Activated CD4-positive, alpha-beta T cell treated with anti-CD3 and anti-CD28 coated beads, Interleukin-2, amount 10 ng/mL, durations not matched to agents 7 days and 5 days (primary cell): ENCODE measurements at places on chromosomes 1 and 21.
A peak's percentile ranks its signal among the peaks of the same experiment; 100 is the strongest.

DNA sequence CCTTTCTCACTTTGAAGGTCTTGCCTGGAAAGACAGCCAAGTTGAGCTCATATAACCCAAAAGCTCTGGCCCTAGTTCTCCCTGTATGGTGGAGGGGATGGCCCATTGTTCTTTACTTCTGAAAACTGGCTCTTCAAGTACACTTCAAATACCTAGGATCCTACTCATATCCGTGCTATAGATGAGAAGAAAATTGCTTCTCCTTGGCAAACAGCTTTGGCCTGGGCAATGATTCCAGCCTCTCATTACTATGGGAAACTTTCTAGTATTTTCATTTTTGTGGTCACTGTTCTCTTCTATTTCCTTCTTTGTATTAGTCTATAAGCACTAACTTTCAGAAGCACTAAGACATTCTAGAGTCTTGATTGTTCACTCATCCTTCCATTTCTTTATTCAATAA lies 53.7 kb downstream of the ZNF697 start:
- no peak for DNase-seq

DNA sequence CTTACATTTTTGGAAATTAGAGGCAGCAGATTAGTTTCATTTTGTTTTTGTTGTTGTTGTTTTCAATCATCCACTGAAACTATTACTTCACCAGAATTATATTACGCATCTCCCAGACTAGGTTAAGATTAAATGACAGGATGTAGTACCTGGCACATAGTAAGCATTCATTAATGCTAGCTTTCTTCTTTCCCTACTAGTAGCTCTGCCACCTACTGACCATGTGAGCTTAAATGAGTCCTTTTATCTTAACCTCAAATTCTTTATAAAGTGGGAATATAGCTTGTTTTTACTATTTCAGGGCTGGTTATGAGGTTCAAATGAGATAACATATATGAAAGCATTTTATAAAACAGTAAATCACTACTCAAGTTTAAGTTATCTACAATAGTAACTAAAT lies 10.2 kb upstream of the ASPM start:
- no peak for DNase-seq

DNA sequence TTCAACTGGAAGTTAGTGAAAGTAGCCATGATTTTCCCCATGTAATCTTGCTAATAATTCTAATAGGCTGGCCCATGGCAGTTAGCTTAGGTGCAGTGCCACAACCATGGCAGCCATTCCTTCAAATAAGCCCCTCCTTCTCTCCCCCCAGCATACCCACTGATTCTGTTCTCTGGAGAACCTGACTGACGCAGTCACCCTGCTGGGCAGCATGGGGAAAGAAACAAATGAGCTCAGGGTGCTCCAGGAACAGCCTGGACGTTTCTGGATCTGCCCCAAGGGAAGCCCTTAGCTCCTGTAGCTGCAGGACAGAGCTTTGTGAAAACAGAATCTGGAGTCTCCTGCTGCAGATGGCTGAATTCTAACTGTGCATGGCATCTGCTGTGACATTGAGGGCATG lies 22.5 kb downstream of the SNAP47 start:
- no peak for DNase-seq

DNA sequence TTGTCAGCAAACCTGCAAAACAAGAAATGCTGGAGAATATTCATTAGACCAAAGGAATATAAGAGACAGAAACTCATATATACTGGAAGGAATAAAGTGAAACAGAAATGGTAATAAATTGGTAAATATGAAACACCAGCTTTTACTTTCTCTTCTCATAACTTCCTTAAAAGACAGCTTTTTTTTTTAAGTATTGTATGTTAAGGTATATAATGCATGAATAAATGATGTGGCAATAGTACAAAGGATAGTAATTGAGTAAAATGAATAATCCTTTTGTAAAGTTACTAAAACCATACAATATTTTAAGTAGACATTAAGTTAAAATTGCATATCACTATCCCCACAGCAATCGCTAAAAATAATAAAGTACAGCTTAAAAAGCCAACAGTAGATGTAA lies 64.8 kb downstream of the TRIM33 start:
- DNase-seq: no peak

GRCh38 chr21:36688324-36688723 lies 10.6 kb upstream of the SIM2 start:
- DNase-seq: no peak

DNA sequence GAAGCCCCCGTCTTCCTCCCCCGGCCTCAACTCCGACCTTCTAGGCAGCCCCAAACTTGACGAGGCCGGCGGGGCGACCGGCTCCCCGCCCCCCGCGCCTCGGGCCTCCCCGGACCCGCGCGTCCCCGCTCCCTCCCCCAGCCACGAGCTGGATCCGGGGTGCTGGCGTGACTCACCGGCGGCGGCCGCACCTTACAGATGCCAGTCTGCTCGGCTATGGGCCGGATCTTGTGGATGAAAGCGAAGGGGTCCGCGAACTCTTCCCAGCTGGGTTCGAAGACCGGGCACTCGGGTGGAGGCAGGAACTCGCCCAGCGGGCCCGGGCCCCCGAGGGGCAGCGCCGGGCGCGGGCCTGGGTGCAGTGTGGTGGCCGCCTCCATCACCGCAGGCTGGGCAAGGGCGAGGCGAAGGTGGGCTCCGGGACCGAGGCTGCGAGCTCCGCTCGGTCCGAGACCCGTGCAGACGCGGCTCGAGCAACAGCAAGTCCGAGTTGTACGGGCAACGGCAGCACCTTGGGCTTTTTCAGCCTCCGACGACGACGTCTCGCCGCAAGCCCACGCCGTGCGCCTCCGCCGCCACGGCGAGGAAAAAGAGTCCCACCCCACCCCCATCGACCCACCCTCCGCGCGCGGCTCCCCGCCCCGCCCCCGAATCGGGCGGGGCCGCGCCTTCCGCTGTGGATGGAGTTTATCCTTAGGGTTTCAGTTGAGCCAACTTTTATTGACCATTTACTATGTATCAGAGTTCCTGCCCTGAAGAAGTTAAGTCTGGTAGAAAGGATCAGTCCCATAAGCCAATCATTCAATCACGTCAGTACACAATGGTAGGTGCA lies at the start of gene KDM5B:
Gene KDM5B (minus strand): TSS at position 496 of the 832 bp plus-strand sequence. CDS start 116 bp downstream, at position 380.
- peak; percentile 64 for DNase-seq

GRCh38 chr1:28171246-28171645 lies 5.2 kb downstream of the PTAFR start:
- no peak for DNase-seq

- no peak for DNase-seq
Measured at GRCh38 chr1:207021139-207021861, 11.3 kb downstream of the C1orf116 start.

DNA sequence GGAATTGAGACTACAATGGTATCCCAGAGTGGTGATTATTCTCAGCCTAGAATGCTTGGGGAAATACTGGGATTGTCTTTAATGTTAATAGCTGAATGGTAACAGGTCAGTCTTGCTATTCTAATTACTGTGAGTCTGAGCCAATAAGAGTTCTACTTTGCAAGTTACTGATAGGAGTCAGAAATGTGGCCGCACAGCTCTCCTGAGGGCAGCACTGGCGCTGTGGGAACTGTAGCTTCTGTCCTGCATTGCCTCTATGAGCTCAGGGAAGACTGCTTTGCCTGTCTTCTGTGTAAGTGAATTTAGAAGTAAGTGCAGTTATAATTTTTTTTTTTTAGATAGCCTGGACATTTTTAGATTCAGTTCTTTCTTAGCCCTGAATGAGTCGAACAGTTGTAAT lies 10.0 kb upstream of the VAMP3 start:
- DNase-seq: no peak

DNA sequence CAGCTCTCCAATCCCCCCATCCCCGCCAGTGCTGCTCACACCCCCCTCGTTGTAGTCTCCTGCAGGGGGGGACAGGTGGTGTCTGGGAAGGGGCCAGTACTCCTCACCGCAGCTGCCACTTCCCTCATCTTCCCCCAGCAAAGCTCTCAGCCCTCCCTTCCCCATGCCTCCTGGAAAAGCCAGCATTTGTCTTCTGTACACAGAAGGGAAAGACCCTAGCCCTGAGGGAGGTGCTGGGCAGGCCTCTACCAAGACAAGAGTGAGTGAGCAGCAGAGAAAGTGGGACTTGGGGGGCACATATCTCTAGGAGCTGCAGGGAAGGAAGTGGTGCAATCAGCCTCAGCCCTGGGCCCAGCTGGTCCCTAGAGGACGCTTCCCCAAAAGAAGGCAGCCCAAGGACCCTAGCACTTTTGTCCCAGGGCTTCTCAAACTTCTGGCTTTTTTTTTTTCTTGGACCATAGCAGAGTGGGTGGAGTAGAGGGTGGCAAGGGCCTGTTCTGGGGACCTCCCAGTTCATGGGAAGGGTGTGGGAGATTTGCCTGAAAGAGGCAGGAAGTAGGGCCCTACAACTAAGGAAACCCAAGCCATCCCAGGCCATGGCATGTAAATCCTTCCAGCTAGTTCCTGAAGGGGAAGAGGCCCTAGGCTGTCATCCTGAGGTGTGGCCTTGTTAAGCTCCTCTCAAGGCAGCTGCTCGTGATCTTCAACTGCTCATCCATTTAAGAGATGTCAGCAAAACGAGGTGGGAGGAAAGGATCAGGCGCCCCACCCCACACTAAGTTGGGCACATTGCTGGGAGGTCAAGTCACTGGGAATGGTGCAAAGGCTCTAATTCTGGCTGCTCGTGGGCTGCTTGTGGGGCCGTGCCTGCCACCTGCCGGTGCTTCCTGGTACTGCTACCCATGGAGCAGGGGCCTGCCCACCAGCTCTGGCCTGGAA lies 12.6 kb downstream of the ZC3H12A start:
- DNase-seq: peak; percentile 73

- DNase-seq: peak; percentile 79
Measured at GRCh38 chr1:11858968-11859871, 475 bp upstream of the NPPB start.

- peak; percentile 34 for DNase-seq
Measured at GRCh38 chr1:172380441-172381244, 39.8 kb upstream of the C1orf105 start.

GRCh38 chr1:20578721-20579395 lies 10.0 kb upstream of the CDA start:
- no peak for DNase-seq

DNA sequence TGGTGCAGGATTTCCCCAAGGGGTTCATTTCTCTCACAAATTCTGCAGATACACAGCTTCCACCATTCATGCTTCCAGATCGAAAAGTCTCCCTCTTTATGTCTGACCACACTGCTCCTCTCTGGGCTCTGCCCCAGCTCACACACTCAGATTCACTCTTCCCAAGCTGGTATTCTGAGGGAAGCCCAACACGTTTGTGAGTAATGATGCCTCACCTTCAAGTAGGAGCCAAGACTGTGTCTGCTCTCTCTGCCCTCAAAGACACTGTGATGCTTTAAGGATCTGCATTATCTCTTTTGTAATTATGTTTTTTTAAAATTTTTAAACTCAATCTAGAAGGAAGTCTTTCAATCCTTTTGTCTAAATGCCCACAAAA lies 19.8 kb downstream of the PRAMEF11 start:
- DNase-seq: no peak

GRCh38 chr1:105373681-105374080 lies 1624.0 kb downstream of the AMY1C start:
- DNase-seq: no peak

DNA sequence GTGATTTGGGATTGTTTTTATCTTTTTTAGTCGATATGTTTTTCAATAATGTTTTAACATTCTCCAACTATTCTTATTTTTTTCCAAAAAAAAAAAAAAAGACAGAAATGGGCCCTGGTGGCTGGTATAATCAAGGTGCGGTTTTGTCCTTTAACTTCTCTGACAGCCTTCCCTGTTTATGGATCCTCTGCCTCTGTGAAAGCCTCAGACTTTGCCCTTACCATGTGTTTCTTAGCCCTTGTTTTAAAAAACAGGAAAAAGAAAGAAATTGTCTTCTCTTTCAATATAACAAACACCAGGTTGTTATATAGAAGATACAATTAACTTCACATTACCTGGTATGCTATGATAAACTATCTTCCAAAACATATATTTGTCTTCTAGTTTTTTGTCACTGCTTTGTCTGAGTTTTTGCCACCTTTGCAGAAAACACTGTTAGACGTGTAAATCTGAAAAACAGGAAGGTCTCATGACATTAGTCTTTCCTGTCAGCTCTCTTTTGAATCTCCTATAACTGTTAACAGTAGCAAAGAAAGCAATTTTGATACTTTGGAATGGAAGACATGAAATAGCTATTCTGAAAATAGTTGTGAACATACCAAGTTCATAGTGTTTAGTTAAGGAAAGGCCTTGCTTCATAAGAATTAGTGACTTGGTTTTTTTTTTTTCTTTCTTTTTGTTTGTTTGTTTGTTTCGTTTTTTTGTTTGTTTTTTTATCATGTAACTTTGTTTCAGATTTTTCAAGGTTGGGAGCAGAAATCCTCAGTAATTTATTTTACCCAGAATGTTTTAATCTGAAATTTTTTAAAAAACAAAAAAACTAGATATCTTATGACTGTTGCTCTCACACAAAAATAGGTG lies 31.7 kb upstream of the CACYBP start:
- no peak for DNase-seq

GRCh38 chr1:18963968-18964367 lies 7.5 kb upstream of the IFFO2 start:
- no peak for DNase-seq

GRCh38 chr1:34858901-34859445 lies 576 bp downstream of the SMIM12 start:
- peak; percentile 34 for DNase-seq

- DNase-seq: no peak
Measured at GRCh38 chr1:59669752-59670312, 144.9 kb upstream of the HOOK1 start.

- DNase-seq: no peak
Measured at GRCh38 chr1:222877854-222878253, 63.0 kb downstream of the DISP1 start.

DNA sequence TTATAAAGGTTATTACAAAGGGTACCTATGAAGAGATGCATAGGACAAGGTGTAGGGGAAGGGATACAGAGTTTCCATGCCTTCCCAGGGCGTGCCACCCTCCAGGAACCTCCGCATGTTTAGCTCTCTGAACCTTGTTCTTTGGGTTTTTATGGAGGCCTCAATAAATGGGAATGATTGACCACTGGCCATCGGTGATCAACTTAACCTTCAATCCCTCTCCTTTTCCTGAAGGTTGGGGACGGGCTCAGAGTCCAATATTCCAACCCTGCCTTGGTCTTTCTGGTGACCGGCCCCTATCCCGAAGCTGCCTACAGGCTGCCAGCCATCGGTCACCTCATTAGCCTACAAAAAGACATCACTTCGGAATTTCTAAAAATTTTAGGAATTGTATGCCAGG lies 11.7 kb downstream of the CD244 start:
- no peak for DNase-seq

GRCh38 chr1:216779686-216780085 lies 56.5 kb upstream of the ESRRG start:
- DNase-seq: no peak
